ENCODE measurements at places on chromosomes 12 and 14.

- no peak for DNase-seq
Observed at GRCh38 chr12:27399074-27399473, 47.5 kb upstream of the SMCO2 start.

GRCh38 chr12:65941388-65941787 lies 117.1 kb downstream of the HMGA2 start:
- no peak for DNase-seq

- no peak for DNase-seq
Observed at GRCh38 chr12:129719416-129719815, 184.4 kb downstream of the TMEM132D start.

GRCh38 chr12:81085832-81086231 lies 8.0 kb downstream of the ACSS3 start:
- DNase-seq, result no peak

- DNase-seq, result no peak
Observed at GRCh38 chr12:75888874-75889613, 142.5 kb downstream of the PHLDA1 start.

- no peak for DNase-seq
Observed at GRCh38 chr12:2634471-2634870, 160.3 kb upstream of the FKBP4 start.

GRCh38 chr14:95434121-95434520 lies 82.3 kb downstream of the SYNE3 start:
- no peak for DNase-seq

All from activated CD4-positive, alpha-beta T cell treated with anti-CD3 and anti-CD28 coated beads, Interleukin-2, amount 50 U/mL, for 1 hour (primary cell).